ENCODE measurements at places on chromosomes 4 and X. TPM values are rescaled to one million over a fixed set of nuclear protein-coding genes. Genes with fewer than 3 reads are reported as not detected.

GRCh38 chrX:9919632-9920172 is 47.5 kb upstream of the CLDN34 start:
- H3K27ac ChIP-seq, result peak overlapping the region; percentile 9
- peaks cover 29% of the 10 kb centered on the region for H3K4me1 ChIP-seq
- H3K27me3 ChIP-seq, result no peaks in the 10 kb centered on the region
- DNase-seq, result no peak
- H3K4me3 ChIP-seq, result no peak overlapping the region

- H3K36me3 ChIP-seq, result no peaks in the 10 kb centered on the region
- no peaks in the 10 kb centered on the region for H3K4me1 ChIP-seq
- DNase-seq, result no peak
- H3K4me3 ChIP-seq, result no peak overlapping the region
- no peaks in the 10 kb centered on the region for H3K27me3 ChIP-seq
- no peak overlapping the region for H3K27ac ChIP-seq
Measured at GRCh38 chr4:150192986-150193385, 114.7 kb downstream of the DCLK2 start.

GRCh38 chr4:19074036-19074435 is 1052.5 kb upstream of the LCORL start:
- H3K4me1 ChIP-seq, result peaks cover 24% of the 10 kb centered on the region
- peak overlapping the region; percentile 68 for H3K27ac ChIP-seq
- no peak for DNase-seq
- peaks cover 3% of the 10 kb centered on the region for H3K36me3 ChIP-seq
- H3K4me3 ChIP-seq, result no peak overlapping the region

DNA sequence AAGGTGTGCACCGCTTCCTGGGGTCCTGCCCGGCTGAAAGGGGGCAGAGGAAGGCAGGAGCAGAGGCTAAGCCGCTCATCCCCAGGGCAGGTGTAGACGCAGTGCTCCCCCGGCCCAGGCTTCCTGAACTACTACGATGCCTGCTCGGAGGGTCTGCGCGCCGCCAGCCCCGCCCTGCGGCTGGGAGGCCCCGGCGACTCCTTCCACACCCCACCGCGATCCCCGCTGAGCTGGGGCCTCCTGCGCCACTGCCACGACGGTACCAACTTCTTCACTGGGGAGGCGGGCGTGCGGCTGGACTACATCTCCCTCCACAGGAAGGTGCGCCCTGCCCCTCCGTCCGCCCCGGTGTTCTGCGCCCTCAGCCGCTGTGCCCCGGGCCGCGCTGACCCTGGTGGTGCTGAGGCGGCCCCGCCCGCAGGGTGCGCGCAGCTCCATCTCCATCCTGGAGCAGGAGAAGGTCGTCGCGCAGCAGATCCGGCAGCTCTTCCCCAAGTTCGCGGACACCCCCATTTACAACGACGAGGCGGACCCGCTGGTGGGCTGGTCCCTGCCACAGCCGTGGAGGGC is 8.4 kb upstream of the SLC26A1 start:
- H3K4me3 ChIP-seq, result no peak overlapping the region
- no peaks in the 10 kb centered on the region for H3K36me3 ChIP-seq
- H3K4me1 ChIP-seq, result peaks cover 4% of the 10 kb centered on the region
- peaks cover 71% of the 10 kb centered on the region for H3K27me3 ChIP-seq
- DNase-seq, result no peak
- no peak overlapping the region for H3K27ac ChIP-seq

- DNase-seq, result no peak
- H3K27me3 ChIP-seq, result peaks cover 3% of the 10 kb centered on the region
- no peaks in the 10 kb centered on the region for H3K4me1 ChIP-seq
Measured at GRCh38 chr4:158630893-158631292, 40.8 kb downstream of the C4orf46 start.

DNA sequence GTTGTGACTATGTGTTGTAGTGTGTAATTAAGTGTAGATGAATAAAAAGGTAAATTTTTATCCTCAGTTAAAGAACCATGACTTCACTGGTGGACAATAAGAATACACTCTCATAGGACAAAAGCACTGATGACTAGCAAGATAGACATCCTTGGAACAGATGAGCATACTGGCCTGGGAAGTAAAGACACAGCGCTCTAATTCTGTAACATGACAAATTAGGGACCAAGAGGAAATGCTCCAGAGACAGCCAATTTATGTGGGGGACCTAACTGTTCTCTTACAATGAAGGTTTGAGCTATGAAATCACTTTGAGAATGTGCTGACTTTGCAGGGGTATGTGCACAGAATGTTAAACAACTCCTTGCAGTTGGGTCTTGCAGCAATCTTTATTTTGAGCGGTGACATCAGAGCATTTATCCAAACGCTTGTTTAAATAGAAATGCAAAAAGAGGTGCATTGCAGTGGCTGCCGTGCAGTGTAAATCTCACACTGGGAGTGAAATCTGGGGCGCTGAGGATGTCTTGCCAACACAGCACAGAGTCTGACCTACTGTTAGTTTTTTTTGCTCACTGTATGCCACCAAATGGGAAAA is 109.3 kb downstream of the MAGEC2 start:
- H3K27ac ChIP-seq, result no peak overlapping the region
- H3K4me1 ChIP-seq, result no peaks in the 10 kb centered on the region
- DNase-seq, result no peak
- no peak overlapping the region for H3K4me3 ChIP-seq
- no peaks in the 10 kb centered on the region for H3K27me3 ChIP-seq

The DCAF8L2 gene
- not detected for total RNA-seq

Measured in neural crest cell (in vitro differentiated cells).